ENCODE measurements at places on chromosomes 7 and 10.

DNA sequence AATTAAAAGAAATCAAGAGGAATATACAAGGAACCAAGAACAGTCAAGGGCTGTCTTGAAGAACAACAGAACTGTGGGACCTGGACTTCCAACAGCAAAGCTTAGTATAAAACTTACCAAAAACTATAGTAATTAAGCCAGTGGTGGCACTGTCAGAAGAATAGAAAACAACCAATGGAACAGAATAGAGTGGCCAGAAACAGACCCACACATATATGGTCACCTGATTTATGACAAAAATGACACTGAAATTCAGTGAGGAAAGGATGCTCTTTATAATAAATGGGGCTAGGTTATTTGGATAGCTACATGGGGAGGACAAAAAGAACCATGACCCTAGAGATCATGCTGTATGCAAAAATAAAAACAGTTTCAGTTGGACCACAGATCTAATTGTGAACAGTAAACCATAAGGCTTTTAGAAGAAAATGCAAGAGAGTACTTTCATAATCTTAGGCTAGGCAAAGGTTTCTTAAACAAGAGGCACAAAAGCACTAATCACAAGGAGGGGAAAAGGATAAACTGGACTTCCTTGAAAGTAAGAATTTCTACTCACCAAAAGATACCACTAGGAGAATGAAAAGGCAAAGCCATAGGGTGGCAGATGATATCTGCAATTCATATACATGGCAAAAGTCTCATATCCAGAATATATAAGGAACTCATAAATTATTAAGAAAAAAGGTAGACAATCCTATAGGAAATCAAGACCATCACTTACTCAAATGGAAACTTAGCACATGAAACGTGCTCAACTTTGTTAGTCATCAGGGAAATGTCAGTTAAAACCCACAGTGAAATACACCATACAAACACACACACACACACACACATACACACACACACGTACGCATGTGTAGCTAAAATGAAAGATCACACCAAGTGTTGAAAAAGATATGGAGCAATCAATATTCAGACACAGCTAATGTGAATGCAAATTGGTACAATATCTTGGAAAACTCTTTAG lies 20.8 kb downstream of the HYCC1 start:
- no peak for DNase-seq

- DNase-seq, result no peak
Measured at GRCh38 chr7:651032-651728, 75.3 kb upstream of the DNAAF5 start.

DNA sequence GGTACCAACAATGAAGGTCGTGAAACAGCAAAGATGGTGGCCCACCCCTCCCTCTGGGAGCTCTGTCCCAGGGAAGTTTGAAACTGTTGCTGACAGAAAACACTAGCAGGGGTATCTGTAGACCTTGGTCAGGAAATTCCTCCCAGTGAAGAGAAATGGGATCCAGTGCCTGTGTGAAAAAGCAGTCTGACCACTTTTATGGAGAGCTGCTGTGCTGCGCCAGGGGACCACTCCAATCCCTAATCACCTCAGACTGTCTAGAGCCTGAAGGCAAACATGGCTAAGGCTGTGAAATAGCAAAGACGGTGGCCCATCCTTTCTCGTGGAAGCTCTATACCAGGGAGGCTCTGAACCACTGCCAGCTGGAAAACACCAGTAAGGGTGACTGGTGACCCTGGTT lies 38.3 kb upstream of the TMEM140 start:
- DNase-seq, result no peak

GRCh38 chr10:17735166-17735941 lies 16.6 kb upstream of the TMEM236 start:
- DNase-seq, result no peak

DNA sequence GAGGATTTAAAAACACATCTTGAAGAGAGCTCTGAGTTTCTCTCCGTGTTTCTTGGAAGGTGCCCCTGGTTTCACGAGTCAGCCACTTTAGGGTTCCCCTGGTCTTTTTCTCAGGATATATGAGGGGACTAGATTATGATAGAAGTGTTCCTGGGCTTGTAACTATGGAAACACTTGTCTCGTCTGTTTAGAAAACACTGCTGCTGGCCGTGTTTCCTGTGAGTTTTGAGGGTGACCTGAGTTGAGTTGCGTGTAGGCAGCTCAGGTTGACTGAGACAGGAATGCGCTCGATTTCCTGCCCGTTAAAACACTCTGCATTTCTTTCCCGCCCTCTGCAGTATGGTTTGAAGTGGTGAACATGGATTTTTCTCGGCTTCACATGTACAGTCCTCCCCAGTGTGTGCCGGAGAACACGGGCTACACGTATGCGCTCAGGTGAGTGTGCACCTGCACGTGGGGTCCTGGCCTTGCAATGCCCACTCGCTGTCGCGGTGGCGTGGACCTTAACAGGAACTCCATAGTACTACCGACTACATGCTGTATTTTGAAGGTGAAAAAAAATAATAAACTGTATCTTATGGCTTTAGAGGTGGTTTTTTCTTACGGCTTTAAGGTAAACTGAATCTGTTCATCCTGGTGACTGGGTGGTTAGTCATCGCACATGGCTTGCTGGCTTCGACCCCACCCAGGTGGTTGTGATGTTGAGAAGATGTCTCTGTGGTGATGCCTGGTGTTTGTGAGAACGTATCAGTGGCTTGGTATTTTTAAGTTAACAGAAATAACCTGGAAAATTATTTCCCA lies at the start of gene SUN1:
Gene SUN1, plus strand, starts transcription at position 310 of the 801 bp plus-strand sequence. Its CDS starts 49 bp downstream, at position 359.
- DNase-seq, result no peak

DNA sequence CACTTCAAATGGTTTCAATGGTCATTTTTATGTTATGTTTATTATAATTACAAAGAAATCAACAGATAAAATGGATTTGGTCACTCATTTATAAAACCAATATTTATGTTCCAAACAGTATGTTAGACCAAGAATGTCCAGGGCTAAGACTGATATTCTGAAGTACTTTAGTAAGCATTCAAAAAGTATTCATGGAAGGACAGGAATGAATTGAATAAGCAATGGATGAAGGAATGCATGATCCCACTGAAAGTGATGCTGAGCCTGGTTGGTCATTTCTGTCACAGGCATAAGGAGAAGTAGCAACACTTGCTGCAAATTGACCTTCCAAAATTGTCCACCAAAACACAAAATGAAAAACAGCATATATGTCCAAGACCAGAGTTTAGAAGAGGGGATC lies 189.0 kb upstream of the CELF2 start:
- DNase-seq, result no peak

GRCh38 chr10:93680412-93681047 lies 21.9 kb downstream of the FRA10AC1 start:
- no peak for DNase-seq

GRCh38 chr10:95818010-95818409 lies 62.0 kb downstream of the ENTPD1 start:
- DNase-seq, result no peak

GRCh38 chr10:60348982-60349381 lies 40.7 kb downstream of the ANK3 start:
- no peak for DNase-seq
